ENCODE measurements at places on chromosomes 11 and 22.
A peak's percentile ranks its signal among the peaks of the same experiment; 100 is the strongest.

DNA sequence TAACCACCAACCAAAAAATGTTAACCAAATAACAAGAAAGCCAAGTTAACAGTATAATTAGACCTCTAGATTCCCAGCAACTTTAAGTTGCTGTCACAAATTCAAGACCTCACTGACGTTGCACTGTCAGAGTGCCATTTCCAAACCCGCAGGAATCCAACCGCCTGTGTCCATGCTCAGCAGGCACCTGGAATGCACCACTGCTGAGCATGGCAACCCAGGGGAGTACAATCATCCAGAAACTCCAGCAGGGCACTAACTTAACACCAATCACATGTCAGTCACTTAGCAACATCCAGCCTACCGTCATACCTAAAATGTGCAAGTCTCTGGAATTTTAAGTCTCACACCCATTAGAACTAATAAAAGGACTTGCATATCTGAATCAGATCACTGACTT lies 48.8 kb downstream of the SMCO4 start:
- DNase-seq, result no peak

GRCh38 chr11:66011785-66012303 lies at the start of gene CST6:
CST6 (plus strand) TSS chr11:66012008; CDS start chr11:66012045, 37 bp downstream.
- no peak for DNase-seq

DNA sequence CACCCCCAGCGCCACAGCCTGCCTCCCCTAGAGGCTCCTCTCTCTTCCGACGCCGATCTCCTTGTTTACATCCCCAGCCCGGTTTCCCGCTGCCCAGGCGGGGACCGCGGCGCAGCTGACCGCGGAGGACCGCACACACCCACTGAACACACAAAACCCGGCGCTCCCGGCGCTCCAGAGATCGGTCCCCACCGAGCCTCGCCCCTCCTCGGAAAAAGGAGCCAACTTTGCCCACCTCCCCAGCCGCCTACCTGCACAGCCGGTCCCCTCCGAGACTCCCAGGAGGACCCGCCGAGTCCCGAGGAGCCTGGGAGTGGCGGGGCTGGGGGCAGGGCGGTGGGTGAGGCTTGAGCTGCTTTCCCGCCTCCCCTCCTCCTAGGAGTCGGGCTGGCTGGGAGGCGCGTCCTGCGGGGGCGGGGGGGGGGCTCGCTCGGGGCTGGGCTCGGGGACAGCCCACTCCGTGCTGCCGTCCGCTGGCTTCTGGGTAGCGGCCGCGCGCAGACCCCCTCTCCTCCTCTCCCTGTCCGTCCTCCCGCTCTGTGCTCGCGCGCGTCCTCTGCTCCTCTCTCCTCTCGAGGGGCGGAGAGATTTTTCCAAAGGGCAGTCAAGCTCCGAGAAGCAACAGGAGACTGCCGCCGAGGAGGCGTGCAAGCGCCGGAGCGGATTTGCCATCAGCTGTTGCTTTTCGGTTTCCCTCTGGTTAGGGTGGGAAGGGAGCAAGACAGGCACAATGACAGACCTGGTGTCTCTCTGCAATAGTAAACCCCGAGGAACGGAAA lies at the start of gene FXYD6:
FXYD6 (minus strand) TSS at position 318 of the 779 bp plus-strand sequence. CDS start 33,882 bp downstream, outside the sequence.
- no peak for DNase-seq

- DNase-seq, result no peak
Observed at GRCh38 chr11:94781837-94782236, 13.7 kb downstream of the AMOTL1 start.

DNA sequence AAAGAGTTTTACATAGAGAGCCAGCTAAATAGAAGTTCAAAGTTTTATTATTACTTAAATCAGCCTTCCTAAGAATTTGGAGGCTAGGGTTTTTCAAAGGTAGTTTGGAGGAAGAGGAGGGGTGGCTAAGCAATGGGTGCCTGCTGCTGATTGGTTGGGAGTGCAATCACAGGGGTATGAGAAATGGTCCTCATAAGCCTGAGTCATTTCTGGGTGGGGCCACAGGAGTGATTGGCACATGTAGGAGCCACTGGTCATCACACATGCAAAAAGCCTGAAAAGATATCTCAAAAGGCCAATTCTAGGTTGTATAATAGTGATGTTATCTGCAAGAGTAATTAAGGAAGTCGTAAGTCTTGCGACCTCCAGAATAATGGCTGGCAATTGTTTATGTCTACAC lies 12.9 kb downstream of the OR51L1 start:
- no peak for DNase-seq

DNA sequence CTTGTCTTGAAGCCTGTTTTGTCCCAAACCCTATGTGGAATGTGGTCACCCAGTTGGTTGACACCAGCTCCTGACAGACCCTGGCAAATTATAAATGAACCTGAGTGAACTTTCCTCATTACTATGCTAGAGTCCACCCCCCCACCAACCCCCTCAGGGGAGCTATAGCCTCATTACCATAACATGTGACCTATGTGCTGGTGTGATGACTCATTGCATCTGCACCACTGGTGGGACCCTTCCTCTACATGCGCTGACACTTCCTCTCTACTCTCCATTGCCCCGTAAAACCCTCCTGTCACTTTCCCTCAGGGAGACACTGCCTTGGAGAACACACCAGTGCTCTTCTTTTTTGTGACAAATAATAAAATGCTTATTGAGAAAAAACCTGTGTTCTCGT lies 105.0 kb upstream of the SESN3 start:
- DNase-seq, result no peak

- DNase-seq, result no peak
Observed at GRCh38 chr11:131372234-131372962, 2.0 kb downstream of the NTM start.

DNA sequence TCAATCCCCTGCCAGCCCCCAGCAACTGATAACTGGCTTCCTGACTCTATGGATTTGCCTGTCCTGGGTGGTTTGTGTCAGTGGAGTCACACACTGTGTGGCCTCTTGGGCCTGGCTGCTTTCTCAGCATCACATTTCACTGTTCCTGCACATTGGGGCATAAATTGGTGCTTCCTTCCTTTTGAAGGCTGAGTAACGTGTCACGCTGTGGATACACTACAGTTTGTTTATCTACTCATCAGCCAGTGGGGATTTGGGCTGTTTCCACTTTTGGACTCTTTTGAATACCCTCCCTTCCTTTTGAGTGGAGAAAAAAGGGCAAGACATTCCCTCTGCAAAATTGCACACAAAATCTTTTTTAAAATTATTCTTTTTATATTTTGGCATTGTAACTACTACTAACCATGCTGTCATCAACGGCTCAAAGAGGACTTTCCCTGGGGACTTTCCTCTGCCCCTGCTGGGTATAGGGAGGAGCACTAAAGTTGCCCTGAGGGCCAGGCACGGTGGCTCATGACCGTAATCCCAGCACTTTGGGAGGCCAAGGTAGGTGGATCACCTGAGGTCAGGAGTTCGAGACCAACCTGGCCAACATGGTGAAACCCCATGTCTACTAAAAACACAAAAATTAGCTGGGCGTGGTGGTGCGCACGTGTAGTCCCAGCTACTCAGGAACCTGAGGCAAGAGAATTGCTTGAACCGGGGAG lies 7.8 kb upstream of the CELSR1 start:
- no peak for DNase-seq

DNA sequence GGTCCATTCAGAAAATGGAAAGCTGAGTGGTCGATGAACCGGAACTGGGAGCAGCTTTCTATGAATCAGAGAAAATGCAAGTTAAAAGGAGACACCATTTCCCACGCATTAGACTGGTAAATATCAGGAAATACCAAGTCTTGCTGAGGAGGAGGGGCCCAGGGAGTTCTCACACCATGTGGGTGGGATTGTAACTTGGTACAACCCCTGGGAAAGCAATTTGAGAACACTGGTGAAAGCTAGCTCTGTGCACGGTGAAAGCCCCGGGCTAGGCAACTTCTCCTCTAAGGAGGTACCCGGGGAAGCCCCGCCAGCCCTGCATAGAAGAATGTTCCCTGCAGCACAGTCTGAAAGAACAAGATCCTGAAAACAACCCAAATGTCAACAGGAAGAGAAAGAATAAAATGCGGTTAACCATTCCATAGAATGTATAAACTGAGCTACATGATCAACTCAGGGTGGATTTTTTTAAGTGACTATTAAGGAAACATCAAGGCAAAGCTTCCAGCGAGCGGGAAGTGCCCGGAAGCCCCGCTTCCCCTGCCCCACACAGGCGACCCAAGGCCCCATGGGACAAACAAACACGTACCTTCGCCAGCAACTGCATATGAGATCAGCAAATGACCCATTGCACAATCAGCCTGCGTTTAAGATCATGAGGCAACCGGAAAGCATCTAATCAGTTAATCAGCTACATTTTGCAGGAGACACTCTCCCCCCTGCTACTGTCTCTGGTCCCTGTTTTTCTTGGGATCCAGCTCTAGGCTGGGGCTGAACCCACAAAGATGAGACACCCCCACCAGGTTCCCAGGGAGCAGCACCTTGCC lies 11.3 kb downstream of the SHANK2 start:
- peak; percentile 23 for DNase-seq

DNA sequence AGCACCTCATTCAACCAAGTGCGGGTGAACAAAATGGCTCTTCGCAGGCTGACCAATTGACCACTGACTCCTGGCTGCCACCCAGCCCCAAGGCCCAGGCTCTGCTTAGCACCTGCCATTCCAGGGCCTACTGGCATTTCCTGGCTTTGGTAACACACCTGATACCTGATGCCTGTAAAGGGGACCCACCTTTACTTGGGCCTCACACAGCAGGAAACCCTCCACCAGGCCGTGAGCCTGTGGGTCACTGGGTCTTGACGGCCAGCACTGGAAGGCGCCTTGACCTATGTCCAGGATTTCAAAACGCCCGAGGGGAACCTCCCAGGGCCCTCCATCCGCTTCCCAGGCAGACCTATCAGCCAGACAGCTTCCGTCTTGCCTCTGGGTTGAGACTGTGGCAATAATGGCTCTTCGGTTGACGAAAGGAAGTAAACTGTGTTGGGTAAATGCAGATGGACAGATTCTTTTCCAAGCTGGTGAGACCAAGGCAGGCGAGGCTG lies 16.8 kb upstream of the TMEM184B start:
- no peak for DNase-seq

DNA sequence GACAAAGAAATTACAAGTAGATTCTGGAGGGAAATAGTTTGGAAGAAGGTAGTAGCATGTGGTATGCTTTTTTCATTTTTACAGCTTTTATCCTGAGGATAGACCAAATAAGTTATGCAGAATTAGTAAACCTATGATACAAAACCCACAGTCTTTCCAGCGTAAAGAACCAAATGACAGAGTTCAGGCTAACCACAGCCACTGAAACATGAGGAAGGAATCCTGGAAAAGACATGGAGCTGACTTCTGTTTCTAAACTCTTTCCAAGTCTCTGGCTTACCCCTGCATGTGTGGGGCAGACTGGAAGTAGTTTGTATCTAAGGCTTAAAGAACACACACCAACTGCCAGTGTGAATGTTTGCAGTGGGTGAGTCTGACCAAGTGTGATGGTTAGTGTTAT lies 258.4 kb upstream of the TENM4 start:
- DNase-seq, result no peak

- no peak for DNase-seq
Observed at GRCh38 chr11:78220218-78221157, 31.8 kb downstream of the USP35 start.

DNA sequence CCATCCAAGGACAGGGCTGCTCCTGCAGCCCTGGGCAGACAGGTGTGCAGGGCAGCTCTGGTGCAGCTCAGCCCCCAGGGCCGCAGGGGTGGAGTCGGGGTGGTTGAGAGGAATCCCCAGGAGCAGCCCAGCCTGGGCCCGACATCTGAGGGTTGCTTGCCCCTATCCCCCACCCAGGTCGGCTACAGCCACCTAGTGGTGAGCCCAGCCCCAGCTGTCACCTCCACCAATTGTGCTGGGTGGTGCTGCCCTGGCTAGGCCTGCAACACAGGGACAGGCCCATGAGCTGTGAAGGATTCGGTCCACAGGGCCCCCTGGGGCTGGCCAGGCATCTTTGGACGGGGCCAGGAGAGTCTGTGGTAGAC lies 29.6 kb downstream of the RTN4R start:
- DNase-seq, result no peak

GRCh38 chr11:1072116-1072820 lies 2.4 kb upstream of the MUC2 start:
- no peak for DNase-seq

DNA sequence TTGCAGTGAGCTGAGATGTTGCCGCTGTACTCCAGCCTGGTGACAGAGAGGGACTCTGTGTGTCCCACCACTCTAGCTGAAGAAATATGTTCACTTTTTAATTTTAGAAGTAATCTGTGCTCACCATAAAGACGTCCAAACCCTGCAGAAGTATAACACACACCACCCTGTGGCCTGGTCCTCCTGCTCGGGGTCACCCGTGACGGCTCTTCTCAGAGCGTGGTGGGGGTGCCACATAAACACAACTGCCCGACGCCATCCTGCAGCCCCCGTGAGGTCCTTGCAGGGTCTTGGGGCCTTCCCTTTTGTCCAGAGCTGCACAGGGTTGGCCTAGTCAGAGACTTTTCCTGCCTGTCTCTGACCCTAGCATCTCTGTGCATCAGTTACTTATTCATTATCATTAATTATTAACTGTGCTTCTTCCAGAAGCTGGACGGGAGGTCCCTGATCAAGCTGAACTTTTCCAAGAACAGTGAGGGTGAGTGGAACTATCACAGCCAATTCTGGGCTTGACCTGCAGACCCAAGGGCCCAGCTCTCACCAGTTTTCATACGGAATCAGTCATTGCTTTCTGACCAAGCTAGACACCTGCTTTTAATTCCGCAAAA lies 8.9 kb downstream of the PPIL2 start:
- DNase-seq, result no peak

DNA sequence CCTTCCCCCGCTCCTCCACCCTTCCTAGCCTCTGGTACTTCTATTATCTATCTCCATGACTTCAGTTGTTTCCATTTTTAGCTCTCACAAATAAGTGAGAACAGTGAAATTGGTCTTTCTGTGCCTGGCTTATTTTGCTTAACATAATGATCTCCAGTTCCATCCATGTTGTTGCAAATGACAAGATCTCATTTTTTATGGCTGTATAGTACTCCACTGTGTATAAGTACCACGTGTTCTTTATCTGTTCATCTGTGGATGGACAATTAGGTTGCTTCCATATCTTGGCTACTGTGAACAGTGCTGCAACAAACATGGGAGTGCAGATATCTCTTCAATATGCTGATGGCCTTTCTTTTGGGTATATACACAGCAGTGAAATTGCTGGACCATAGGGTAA lies 6.9 kb upstream of the ABCC8 start:
- no peak for DNase-seq

GRCh38 chr22:43205748-43206508 lies 19.0 kb upstream of the TTLL12 start:
- no peak for DNase-seq

DNA sequence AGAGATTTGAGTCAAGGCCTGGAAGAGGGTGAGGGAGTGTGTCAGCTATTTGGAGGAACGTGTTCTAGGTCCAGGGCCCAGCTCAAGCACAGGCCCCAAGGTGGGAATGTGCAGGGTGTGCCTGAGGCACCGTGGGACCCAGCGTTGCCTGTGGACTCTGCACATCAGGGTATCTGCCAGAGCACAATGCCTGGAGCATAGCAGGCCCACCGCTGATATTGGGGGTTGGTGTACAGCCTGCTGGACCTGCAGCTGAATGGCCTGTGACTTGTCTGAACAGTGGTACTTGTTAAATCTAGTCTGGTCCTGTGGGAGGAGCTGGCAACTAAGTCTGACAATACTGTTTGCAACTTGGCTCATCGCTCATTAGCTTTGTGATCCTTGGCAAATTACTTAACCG lies 131.7 kb downstream of the GRIK4 start:
- DNase-seq, result no peak
